ENCODE measurements at places on chromosomes 16 and 17.

DNA sequence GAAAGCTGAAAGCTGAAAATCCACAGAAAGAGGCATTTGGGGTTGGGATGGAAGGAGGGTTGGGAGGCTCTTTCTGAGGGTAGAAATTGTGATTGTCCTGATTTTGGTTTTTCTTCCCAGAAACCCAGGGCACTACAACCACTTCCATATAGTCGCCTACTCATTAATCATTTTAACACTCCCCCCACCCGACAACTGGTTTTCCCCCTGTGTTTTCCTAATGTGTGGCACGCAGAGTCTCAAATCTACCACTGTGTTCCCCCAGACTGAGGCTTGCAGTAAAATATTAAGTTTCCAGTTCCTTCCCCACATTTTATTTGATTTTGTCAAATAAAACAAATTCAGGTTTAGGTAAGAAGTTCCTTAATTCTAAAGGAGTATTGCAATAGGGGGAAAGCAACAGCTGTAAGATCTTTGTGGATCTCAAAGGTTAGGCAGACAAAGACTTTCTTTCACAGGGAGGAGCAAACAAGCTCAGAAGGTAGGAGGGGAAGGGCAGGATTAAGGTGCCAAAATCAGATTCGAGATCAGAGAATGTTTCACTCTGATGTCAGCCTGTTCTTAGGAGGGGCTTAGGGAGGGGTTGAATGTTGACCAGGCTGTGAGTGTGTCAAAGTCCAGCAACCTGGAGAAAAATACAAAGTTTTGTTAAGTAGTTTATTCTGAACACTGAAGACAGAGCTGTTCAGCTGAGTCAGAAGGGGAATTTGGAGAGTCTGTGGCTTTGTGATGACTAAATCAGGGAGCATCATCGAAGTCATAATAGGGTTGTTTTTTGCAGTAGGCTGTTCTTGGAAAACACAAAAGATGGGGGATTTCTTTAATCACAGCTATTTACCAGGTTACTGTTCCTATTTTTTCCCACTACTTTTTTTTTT, 3.6 kb downstream of the ZNF267 start:
- no peak for DNase-seq

DNA sequence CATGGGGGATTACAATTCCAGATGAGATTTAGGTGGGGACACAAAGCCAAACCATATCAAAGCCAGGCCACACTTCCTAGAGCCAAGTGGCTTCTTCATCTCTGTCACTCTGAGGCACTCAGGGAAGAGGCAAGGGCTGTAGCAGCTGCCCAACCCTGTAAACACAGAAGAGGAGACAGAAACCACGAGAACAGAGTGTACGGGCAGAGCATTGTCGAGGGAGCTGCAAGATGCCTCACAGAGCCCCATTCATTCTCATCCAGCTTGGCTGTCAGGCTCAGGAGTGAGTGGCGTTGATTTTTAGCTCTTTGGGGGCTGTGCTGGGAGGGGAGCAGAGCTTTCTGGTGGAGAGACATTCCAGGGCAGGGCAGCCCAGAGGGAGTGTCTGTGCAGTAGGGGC, 117.2 kb upstream of the SALL1 start:
- no peak for DNase-seq

GRCh38 chr16:3038256-3038655, 1.5 kb upstream of the BICDL2 start:
- DNase-seq, result no peak

GRCh38 chr17:80957461-80957941, 34.1 kb upstream of the CHMP6 start:
- DNase-seq, result no peak
